ENCODE measurements at places on chromosomes 4 and X.

GRCh38 chr4:79258614-79259176, 67.2 kb downstream of the NAA11 start:
- DNase-seq = no peak

DNA sequence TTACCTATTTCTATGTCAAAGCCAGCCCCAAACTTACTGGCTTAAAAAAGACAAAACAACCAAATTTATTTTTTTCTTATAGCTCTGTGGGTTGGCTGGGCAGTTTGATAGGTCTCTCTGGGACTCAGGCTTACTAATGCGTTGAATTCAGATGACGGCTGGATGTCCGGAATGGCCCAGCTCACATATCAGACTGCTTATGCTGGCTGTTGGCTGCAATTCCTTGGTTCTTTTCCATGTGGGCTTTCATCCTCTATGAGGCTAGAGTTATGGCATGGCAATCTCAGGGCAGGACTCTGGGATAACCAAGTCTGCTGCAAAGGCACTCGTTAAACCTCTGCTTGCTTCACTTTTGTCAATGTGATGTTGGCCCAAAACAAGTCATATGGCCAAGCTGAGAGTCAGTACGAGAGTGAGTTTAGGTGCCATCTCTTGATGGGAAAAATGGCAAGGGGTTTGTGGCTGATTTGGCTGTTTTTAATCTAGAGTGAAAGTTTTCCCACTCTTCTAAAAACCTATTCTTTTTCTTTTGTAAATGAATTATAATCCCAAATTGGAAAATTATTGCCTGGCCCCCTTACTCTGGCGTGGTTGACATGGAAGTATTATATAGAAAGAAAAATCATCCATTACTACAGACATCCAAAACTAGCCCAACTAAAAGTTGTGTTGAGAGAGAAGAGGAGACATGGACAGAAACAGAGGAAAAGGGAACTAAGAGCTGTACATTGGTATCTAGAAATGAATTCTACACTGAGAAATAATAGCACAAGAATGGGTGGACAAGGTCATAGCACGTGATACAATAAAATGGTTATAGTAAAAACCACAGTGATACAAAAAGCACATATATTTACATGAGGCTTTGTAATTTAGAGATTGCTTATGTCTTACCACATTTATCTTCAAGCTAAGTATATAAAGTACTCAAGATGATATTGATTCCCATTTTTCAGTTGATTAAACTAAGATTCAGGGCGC, 6.6 kb downstream of the PRIMPOL start:
- no peak for DNase-seq

DNA sequence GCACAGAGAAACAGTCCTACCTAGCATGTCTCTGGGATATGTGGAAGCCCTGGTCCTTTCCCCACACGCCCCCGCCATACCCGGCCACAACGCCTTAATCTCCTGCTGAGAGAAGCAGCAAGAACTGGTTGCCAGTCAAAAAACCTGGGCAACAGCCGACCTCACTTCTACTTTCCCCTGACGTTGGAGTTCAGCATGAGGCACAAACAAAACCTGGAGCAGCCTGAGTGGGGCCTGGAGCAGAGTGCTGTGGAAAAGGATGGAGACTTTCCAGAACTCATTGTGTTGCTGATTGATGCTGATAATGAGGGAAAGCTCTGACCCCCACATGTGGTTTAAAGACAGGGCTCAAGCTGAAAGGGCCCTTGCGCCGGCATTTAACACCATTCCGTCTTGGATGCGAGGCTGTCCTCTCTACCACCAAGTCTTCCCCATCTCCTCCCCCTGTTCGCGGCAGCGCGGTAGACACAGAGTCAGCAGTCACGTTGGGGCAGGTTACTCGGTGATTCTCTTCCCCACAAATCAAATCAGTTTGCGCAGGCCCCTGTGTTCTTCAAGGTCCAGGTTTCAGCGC, 666 bp downstream of the CCDC158 start:
- no peak for DNase-seq

GRCh38 chr4:55510685-55511084, 36.0 kb downstream of the CLOCK start:
- no peak for DNase-seq

GRCh38 chr4:76809594-76810305, 88.2 kb downstream of the SOWAHB start:
- DNase-seq = no peak

GRCh38 chrX:38220024-38220414, 652 bp downstream of the SRPX start:
- DNase-seq = no peak

DNA sequence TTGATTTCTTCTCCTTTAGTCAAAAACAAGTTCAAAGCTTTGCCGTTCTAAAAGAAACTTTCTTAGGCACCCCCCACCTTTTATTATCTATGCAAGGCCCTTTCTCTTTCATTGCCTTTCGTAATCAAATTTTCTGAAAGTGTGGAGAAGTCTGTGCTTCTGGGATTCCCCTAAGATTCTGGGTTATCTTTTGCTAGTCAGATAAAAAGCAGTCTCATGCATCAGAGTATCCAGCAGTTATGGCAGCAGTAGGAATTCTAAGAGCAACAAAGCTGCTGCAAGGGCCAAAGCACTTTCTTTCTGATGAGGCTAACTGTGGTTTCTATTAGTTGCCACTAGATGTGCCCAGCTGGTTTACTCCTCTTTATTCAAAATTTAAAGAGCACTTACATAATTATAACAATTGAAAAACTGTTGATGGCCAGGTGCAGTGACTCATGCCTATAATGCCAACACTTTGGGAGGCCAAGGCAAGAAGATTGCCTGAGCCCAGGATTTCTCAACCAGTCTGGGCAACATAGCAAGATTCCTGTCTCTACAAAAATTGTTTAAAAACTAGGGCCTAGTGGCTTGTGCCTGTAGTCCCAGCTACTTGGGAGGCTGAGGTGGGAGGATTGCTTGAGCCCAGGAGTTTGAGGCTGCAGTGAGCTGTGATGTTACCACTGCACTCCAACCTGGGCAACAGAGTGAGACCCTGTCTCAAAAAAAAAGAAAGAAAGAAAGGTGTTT, 296.2 kb downstream of the PAPSS1 start:
- DNase-seq = no peak

GRCh38 chr4:140298001-140298400, 75.4 kb upstream of the SCOC start:
- DNase-seq = no peak

GRCh38 chr4:169201222-169202144, 69.3 kb downstream of the SH3RF1 start:
- no peak for DNase-seq
